ENCODE measurements at places on chromosomes 6 and 20.

GRCh38 chr6:138461647-138462046 lies 37.6 kb downstream of the NHSL1 start:
- DNase-seq: no peak

DNA sequence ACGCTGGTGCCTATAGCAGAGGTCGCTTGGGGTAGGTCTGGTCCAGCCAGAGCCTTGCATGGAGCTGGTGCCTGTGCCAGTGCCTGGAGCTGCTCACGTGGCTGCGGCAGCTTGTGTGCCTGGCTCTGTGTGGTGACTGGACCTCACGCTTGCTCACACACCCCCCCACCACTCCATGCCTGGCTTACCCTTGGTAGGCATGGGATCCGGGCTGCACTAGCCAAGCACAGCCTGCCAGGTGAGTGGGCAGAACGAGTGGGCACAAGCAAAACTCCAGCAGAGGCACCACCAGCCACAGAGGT lies 13.0 kb upstream of the DBNDD2 start:
- no peak for DNase-seq

DNA sequence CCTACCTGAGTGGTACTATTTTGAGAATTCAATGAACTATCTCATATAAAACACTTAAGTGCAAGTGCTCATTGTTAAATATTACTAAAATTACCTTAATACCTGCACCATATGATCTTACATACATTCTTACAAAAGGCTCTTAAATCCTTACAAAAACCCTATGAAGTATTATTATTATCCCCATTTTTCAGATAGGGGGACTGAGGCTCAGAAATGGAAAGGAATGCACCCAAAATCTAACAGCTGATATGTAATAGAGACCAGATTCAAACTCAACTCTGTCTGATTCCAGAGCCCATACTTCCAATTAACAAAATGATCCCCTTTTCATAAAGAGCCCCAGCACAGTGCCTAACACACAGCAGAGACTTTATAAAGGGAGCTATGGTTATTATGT lies 17.5 kb downstream of the BCL2L1 start:
- DNase-seq: no peak

DNA sequence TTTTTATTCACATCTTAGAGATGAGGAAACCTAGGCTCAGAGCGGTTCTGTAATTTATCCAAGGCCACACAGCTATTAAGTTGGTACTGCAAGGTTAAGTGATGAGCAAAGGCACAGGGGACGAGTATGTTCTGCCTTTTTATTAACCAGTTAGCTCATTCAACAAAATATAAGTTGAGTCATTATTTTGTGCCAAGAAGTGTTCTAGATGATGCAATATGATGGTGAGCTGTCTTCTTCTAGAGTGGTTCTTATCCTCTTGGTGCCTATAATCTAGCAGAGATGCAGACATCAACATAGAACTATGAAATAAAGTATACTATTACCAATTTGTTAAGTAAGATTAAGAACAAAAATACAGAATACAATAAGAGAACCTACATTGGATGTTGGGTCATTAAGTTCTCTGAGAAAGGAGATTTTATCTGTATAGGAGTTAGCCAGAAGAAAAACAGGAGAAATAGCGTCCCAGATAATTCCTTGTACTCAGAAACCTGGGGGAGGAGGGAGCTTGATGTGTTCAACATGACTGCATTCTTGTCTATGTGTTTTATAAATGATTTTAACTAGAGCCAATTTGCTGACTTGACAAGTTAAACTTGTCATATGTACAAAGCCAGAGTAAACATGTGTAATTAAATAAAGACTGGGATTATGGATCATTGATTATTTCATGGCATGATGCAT lies 122.3 kb downstream of the TBXT start:
- DNase-seq: no peak

- no peak for DNase-seq
Observed at GRCh38 chr6:30840084-30840934, 44.0 kb upstream of the DDR1 start.

GRCh38 chr20:40291493-40292135 lies 397.4 kb downstream of the MAFB start:
- no peak for DNase-seq

- no peak for DNase-seq
Observed at GRCh38 chr6:17405944-17406245, 12.5 kb downstream of the CAP2 start.

GRCh38 chr20:37933786-37934633 lies 31.1 kb downstream of the VSTM2L start:
- no peak for DNase-seq

DNA sequence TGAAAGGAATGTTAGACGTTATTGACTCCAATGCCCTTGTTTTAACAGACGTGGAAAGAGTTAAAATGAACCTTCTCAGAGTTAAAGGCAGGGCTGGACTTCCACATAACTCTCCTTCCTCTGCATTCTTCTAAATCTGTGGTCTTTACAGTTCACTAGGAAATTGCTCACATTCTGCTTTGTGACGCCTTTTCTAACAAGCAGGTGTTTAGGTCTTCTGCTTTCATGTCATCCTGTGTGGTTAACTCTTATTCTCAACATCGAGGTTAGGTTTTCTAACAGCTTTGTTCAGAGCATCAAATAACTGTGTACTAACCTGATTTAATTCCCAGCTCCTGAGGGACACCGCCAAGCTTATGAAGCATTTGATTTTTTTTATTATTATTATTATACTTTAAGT lies 81.3 kb upstream of the NT5E start:
- no peak for DNase-seq

- DNase-seq: no peak
Observed at GRCh38 chr6:17349427-17349826, 44.0 kb upstream of the CAP2 start.

- DNase-seq: no peak
Observed at GRCh38 chr6:119484598-119484997, 135.0 kb upstream of the MAN1A1 start.

- peak; percentile 48 for DNase-seq
Observed at GRCh38 chr6:3001773-3002293, 2.1 kb downstream of the NQO2 start.

DNA sequence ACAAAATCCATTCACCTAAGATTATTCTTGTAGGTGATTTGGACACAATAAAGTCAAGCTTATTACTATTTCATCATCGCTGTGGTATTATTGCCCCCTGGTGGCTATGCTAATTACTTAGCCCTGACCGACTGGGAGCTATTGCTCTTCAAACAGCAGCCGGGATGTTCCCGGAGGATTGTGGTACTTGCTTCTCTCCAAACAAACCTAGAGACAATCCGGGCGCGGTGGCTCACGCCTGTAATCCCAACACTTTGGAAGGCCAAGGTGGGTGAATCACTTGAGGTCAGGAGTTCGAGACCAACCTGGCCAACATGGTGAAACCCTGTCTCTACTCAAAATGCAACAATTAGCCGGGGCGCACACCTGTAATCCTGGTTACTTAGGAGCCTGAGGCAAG lies 15.4 kb upstream of the STMND1 start:
- peak; percentile 39 for DNase-seq

DNA sequence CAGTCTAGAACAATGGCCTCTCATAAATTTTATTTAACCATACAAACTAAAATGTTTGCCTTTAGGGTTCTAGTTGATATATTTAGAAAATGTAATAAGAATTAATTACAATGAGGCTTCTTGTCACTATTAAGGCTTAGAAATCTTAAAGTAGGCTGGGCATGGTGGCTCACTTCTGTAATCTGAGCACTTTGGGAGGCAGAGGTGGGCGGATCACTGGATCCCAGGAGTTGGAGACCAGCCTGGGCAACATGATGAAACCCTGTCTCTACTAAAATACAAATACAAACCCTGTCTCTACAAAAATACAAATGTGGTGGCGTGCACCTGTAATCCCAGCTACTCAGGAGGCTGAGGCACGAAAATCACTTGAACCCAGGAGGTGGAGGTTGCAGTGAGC lies 99.0 kb upstream of the ADGRF1 start:
- no peak for DNase-seq

- peak; percentile 22 for DNase-seq
Observed at GRCh38 chr20:2871661-2872458, 1.4 kb upstream of the PTPRA start.

DNA sequence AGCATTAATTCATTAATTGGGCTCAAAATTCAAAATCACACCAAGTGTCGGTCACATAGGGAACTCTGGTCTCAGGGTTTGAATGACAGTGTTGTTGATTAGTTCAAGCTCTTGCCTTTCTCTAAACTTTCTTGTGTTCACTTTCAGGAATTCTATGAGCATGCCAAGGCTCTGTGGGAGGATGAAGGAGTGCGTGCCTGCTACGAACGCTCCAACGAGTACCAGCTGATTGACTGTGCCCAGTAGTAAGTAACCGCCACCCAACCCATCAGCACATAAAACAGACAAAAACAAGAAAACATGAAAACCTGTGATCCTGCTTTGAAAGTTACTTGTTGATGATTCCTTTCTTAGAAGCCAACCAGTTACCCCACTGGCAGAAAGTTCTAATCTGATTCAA lies 52.7 kb downstream of the GNAS start:
- DNase-seq: no peak

DNA sequence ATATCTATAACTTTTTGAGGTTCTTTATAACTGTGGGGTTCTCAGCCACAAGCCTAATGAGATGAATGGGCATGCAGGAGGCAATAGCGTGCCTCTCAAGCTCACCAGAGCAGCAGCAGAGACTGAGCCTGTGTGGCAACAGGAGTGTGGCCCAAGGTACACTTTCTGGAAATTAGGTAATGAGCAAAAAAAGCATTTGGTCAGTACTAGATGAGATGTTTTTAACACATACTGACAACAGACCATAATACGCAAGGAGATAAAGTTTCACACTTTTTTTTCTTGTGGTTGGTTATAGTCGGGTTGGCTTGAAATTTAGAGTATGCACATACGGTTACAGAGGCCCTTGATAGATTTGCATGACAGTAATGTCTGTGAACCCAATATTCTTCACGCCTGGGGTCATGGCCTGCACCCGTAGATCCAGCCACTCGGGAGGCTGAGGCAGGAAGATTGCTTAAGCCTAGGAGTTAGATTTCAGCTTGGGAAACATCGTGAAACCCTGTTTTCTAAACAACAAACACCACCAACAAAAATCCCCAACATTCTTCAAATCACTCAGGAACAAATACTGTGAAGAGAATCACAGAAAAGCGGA lies 300.1 kb downstream of the GMDS start:
- DNase-seq: no peak

- no peak for DNase-seq
Observed at GRCh38 chr6:39170389-39170788, 55.4 kb upstream of the SAYSD1 start.

DNA sequence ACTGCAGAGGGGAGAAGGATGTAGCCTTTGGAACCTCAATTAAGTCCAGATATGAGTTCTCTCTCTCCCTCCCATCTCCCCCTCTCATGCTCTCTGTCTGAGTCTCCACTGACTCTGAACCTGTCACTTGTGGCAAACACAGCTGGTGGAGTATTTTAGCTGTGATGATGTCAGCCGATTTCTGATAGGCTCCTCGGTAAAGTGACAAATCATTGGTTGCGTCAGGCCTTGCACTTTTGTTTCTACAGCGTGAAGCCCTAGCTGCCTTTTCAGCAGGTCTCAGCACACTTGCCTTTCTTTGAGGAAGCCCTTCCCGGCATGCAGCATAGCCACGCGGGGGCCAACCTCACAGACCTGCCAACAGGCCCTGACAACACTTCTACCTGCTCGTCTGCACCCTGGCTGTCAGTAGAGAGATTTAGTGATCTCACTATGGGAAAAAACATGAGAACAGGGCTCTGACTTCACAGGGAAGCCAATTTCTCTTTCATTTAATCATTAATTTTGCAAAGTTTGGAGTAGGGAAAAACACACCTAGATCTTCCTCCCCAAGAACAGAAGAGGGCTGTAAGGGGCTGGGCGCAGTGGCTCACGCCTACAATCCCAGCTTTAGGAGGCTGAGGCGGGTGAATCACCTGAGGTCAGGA lies 84.4 kb downstream of the GMPR start:
- DNase-seq: peak; percentile 82

DNA sequence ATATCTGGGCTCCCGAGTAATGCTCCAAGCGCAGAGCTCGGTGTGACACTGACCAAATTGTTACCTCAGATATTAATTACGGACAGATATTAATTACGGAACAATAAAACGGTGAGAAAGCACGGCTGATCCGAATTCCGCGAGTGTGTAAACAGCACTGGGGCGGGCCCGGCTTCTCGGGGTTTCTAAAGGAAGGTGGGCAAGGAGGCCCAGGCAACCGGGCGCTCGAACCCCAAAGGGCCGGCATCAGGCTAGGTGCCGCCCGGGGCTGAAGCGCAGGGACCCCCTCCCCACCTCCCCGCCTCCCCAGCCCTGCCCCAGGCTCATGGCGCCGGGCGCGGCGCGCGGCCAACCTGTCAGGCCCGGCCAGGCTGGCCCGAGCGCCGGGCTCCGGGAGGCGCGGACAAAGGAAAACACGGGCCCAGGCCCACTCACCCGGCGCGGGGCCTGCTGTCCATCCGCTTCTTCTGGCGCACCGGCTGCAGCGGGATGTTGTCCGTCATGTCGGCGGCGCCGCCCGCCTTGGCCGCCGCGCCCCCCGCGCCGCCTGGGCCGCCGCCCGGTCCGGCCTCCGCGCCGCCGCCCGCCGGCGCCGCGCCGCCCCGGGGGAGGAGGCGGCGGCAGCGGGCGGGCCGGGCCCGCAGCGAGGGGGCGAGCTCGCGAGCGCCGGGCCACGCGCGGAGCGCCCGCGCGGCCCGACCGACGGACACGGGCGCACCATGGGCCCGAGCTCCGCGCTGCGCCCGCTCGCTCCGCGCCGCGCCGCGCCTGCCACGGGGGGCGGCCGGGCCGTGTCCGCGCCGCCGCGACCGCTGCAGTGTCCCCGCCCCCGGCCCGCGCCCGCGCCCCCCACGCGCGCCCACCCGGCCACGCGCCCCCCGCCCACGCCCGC lies at the start of gene ATP9A:
ATP9A (minus strand) TSS at position 524 of the 892 bp plus-strand sequence; CDS start at position 503, 21 bp downstream.
- DNase-seq: no peak

GRCh38 chr6:158545043-158545966 lies 14.6 kb upstream of the TMEM181 start:
- DNase-seq: no peak

- no peak for DNase-seq
Observed at GRCh38 chr20:63397155-63397843, 36.1 kb upstream of the CHRNA4 start.

DNA sequence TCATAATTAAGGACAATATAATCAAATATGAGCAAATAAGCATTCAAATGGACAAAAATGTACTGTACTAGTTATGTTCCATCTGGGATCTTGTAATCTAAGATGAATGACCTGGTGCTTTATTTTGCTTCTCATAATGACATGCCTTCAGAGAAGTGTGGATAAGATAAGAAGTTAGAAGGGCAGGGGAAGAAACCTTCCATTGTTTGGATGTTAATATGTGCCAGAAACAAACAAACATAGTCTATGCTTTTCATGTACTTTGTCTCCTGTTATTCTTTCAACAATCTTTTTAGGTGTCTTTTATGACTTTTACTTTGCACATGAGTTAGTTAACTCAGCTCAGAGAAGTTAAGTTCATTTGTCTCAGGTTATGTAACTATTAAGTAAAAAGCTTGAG lies 511.5 kb upstream of the SOX4 start:
- DNase-seq: no peak
